ENCODE measurements at places on chromosomes 16 and 17. TPM values are rescaled to one million over a fixed set of nuclear protein-coding genes. Genes with fewer than 3 reads are reported as not detected.

GPRC5B gene
- polyA plus RNA-seq: 84.2 TPM

ESRP2 gene
- polyA plus RNA-seq: 9.6 TPM

SOST gene
- polyA plus RNA-seq: not detected

SLC16A6 gene
- polyA plus RNA-seq: 1.3 TPM

KRT33B gene
- 0.15 TPM for polyA plus RNA-seq

TAX1BP3 gene
- polyA plus RNA-seq: 68.4 TPM
